ENCODE measurements at places on chromosomes 2 and 18.

GRCh38 chr2:19426941-19427340 lies 68.5 kb upstream of the OSR1 start:
- no peak for DNase-seq

- no peak for DNase-seq
Measured at GRCh38 chr2:156803243-156803642, 367.1 kb downstream of the GPD2 start.

- no peak for DNase-seq
Measured at GRCh38 chr18:77876319-77876865, 626.7 kb downstream of the GALR1 start.

- DNase-seq = no peak
Measured at GRCh38 chr2:30098266-30099005, 48.4 kb upstream of the YPEL5 start.

- DNase-seq = no peak
Measured at GRCh38 chr2:6665093-6666045, 200.3 kb downstream of the CMPK2 start.

GRCh38 chr2:173058673-173059072 lies 17.0 kb upstream of the MAP3K20 start:
- no peak for DNase-seq

DNA sequence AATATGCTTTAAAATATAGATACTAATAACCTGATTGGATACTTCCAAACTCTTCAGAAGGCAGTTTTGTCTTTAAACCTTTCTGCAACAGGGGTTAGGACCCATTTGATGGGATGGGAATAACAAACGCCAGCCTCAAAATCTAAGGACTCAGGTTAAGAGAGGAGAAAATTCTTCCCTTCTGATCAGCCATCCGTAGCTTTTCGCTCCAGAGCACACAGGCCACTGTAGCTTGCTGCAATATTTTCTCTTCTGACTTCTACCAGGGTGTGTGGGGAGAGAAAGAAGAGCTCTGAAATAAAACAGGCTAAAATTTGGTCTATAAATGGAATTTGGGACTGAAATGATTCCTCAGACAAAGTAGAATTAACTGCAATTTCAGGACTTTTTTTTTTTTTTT lies 95.1 kb downstream of the ALPK2 start:
- no peak for DNase-seq

GRCh38 chr2:183207110-183207509 lies 82.9 kb downstream of the NUP35 start:
- DNase-seq = no peak

- DNase-seq = peak; percentile 3
Measured at GRCh38 chr2:36214691-36215090, 140.9 kb upstream of the CRIM1 start.

GRCh38 chr2:190344276-190344827 lies 963 bp downstream of the INPP1 start:
- peak; percentile 28 for DNase-seq

DNA sequence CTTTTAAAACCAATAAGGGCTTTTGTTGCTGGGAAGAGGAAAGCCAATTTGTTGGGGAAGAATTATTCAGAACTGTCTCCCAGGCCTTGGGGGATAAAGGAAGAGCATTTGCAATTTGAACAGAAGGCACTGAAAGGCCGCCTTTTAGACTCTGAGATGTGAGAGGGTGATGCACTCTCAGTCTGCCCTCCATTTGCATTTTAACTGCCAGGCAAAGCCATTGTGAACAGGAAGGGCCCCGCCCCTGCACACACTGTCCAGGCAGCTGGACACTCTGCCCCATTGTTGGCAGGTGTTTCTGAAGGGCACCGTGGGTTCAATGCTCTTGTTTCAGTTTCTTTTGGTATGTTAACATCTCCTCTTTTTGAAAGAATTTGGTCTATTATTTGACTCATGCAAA lies 169.5 kb upstream of the COPS8 start:
- no peak for DNase-seq

DNA sequence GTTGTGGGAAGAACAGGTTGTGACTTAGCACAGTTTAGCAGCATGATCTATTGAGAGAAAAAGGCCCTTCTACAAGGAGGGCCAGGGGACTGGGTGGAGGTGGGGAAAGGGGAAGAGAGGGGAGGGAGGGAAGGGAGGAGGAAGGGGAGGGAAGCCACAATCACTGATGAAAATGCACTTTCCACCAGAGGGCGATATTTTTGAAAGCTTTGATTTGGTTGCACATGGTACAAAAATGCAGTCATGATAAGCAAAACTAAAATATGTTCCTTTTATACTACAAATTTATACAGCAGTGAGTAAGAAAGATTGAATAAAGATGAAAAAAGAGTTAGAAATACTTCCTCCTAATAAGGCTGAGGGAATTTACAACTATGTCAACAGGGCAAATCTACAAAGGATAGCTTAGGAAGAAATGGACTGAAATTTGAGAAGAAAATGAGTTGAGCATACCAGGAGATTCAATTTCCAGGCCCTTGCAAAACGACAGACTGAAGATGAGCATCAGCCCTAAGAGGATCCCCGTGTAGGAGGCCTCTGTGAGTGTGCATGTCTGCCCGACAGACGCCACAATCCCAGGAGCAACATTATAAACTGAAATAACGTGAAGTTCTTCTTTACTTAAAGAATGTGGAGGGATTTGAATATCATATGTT lies 17.2 kb downstream of the SH3YL1 start:
- DNase-seq = peak; percentile 25

DNA sequence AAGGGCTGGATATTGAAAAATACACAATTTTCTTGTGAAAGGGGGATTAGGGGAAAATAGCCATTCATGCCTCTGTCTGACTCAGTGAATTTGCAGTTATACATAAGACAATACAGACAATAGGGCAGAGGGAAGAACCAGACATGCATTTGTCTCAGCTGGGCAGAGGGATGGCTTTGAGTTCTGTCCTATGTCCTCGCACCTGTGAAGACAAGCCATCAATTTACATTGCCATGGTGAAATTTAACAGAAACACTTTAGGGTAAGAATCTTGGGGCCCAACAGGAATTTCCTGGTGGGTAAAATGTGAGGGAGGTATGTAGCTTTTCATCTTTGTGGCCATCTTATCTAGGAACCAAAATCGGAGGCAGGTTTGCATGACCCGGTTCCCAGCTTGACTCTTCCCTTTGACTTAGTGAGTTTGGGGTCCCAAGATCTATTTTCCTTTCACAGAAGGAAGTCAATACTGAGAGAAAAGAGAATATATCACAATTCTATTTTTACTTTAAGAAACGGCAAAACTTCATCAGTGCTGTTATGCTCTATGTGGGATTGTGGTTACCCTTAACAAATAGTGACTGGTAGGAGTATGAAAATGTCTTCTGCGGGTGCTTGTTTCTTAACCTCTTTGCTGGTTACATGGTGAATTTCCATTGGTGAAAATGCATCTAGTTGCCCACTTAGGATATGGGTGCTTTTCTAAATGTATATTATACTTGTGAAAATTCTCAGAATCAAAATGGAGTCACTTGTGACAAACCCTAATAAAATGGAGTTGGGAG lies 221.8 kb downstream of the SPP2 start:
- no peak for DNase-seq

DNA sequence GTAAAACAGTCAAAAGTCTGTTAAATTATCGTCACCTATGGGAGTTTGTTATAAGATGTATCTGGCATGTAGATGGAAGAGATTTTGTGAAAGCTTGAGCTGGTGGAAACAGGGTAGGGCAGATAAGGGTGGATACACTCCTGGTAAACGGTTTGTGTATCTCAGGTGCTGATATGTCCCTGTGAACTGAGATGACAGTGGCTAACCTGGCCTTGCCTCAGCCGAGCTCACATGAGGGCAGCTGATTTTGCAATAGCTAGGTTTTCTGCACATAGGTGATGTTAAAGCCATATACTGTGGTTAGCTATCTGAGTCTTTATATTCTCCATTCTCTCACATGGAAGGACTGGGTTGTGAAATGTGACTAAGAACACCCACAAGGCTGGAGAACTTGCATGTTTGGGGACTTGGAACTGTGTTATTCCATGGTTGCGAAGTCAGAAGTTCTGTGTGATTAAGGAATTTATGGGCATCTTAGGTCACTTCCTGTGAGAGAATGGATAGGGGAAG lies 205.1 kb downstream of the TPGS2 start:
- DNase-seq = no peak

GRCh38 chr18:777021-777420 lies 35.0 kb downstream of the YES1 start:
- DNase-seq = no peak

- DNase-seq = no peak
Measured at GRCh38 chr2:26519396-26520147, 41.6 kb upstream of the OTOF start.
